ENCODE measurements at places on chromosomes 16 and 17.

GRCh38 chr16:71311553-71312158 is 22.5 kb upstream of the CMTR2 start:
- no peak for DNase-seq

DNA sequence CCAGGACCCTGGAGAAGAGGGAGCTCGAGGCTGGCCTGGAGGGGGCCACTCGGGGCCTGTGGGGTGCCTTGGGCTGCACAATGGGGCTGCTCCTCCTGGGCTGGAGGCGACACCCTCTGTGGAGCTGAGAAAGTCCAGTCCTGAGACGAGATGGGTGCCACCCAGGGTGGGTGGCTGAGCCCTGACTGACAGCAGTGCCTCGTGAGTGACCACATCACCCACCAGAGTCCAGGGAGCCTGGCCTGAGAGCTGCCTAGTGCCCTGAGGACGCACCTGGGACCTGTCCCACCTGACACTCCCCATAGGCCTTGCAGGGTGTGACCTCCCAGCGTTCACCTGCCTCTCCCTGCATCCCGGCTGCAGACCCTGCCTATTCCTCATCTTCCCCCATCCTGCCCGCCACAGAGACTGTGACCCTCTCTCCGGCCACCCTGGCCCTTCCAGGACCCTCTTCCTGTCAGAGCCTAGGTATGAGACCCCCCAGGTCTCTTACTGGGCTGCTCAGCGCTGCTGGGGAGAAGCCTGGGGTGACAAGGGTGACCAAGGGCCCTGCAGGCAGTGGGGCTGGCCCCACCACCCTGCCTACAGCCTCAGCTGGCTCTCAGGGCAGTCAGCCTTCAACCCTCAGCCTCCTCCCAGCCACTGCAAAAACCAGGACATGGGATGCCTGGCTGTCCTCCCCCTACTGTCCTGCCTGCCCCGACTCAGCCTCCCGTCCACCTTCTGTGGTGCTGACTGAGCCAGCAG is 41.2 kb downstream of the TNFRSF13B start:
- no peak for DNase-seq

DNA sequence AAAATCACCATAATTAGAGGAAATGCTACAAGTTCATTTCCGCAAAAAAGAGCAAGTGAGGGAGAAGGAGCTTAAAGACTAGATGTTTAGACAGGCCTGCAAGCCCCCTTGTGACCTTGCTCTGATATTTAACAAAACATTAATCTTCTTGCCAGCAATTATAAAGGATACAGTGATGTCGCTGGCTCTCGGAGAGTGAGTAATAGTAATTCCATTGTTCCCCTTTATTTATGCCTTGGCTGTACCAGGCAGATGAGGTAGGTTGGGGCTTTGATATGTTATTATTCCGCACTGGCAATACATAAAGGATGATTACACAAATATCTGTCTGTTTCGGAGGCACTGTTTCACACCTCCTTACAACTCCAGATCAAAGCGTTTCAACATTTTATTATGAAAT is 204.8 kb upstream of the SALL1 start:
- no peak for DNase-seq

GRCh38 chr16:15538507-15538906 is 104.1 kb downstream of the BMERB1 start:
- DNase-seq, result no peak

- DNase-seq, result no peak
Observed at GRCh38 chr17:3968015-3968414, 3.8 kb upstream of the ATP2A3 start.

GRCh38 chr16:9053006-9053601 is 38.3 kb upstream of the HAPSTR1 start:
- no peak for DNase-seq

- DNase-seq, result no peak
Observed at GRCh38 chr16:81554979-81555378, 110.4 kb downstream of the CMIP start.

DNA sequence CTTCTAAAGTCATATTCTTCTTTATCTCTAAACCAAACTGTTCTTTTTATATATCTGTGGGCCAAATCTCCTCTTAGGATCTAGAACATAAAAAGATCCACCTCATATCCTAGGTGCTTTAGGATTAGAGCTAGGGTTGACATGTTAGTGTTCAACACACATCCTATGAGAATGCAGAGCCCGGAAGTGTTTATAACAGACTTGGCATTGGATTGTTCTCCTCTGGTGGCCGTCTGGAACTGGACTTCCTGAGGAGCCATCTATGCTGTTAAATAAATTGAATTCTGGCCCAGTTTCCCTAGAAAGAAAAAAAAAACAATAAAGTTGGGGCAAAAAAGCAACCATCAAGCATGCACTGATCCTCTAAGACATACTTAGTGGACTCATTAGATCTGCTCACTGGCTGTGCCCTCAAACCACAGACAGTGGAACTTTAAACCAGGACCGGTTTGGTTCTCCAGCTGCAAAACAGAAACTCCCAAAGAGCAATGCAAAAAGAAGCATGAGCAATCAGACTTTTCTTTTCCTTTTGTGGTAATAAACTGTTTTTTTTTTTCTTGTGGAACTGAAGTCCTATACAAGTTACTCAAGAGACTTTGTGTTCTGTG is 182.5 kb downstream of the ZNF18 start:
- DNase-seq, result no peak

- no peak for DNase-seq
Observed at GRCh38 chr17:76090517-76091129, 11.6 kb downstream of the ZACN start.

DNA sequence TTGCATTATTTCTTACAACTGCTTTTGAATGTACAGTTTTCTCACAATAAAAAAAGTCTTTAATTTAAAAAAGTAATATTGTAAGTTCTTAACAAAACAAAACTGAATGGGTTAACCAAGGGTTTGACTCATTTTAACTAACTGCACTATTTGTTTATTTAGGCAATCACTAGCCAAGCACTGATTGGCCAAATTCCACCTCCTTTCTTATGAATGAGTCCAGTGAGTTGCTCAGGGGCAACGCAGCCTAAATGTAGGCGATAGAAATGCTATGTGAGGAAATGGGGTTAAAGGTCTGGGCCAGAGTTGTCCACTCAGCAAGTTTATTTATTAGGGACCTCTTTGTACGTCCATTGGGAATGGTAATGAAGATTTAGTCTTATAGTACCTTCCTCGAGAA is 89.6 kb upstream of the MAF start:
- DNase-seq, result no peak

DNA sequence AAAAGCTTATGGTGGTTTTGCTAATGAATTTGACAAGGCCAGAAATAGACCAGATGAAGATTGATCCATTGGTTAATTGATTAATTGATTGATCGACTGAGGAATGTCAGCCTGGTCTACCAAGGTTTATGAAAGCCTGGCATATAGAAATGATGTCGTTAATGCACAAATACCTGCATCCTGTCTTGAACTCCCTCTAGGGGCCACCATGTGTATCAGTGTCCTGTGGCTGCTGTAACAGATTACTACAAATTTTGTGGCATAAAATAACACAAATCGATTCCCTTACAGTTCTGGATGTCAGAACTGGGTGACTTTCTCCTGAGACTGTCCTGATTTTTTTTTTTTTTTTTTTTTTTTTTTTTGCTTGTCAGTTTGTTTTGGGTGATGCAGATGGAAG is 553.2 kb downstream of the MAF start:
- DNase-seq, result peak; percentile 33

DNA sequence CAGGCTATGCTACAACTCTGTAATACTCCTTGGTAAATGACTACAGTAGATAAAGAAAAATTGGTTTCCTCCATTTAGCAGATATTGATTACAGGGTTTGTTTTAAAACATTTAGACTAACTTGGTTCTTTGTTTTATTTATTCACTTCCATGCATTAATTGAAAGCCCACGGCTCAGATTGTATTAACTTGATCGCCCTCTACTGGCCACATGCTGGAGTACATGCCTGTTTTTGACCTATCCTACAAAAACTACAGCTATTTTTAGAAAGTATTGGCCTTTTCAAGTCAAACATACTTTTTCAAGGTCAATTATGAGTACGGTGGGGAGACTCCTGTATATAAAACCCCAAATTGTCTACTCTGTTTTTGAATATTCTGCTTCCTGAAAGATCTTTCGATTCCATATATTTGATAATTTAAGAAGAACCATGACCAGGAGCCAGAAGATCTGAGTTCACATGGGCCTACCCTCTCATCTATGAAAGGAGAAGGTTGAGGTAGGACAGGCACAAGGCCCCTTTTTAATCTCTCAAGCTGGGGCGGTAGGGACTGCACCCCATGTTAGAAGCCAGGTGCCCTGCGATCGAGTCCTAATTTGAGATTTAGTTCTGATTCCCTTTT is 51.8 kb downstream of the CA10 start:
- no peak for DNase-seq

DNA sequence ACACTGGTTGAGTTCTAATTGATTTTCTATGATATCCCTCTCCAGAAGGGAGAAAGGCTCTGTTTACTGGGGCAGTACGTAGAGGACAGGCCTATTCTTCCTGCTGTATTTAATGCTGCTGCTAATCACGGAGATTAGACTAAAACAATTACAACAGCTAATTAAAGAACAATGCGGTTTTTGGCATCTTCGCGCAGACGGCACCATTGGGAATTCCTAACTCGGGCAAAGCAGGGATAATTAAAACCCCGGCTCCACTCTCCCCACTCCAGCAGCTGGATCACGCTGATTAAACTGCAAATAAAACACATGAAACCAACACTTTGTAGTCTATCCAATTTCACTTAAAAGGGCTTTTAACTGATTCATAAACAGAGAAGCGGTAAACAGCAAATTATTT is 147.6 kb downstream of the XYLT1 start:
- DNase-seq, result no peak

All from 8988T (cell line).